ENCODE measurements at places on chromosomes 11 and 22. TPM values are rescaled to one million over a fixed set of nuclear protein-coding genes. Genes with fewer than 3 reads are reported as not detected.

MYOD1 gene
- not detected for total RNA-seq

COX8A gene
- 467 TPM for total RNA-seq

B4GALNT4 gene
- under 0.01 TPM for total RNA-seq

MMP1 gene
- total RNA-seq, result 1,928 TPM

MFRP gene
- total RNA-seq, result not detected

HBB gene
- total RNA-seq, result not detected

PRODH gene
- 0.06 TPM for total RNA-seq

ACTN3 gene
- total RNA-seq, result not detected

JRKL gene
- 13.4 TPM for total RNA-seq

SMTNL1 gene
- not detected for total RNA-seq

SELENOM gene
- 129 TPM for total RNA-seq

RIMBP3B gene
- 0.26 TPM for total RNA-seq

MS4A6E gene
- total RNA-seq, result not detected

ST14 gene
- 0.06 TPM for total RNA-seq

C11orf87 gene
- total RNA-seq, result under 0.01 TPM

LYVE1 gene
- total RNA-seq, result 3.3 TPM

PARVA gene
- 36.1 TPM for total RNA-seq

PRAME gene
- total RNA-seq, result 0.06 TPM

PDE2A gene
- 2.9 TPM for total RNA-seq

TSPO gene
- 284 TPM for total RNA-seq

PIK3C2A gene
- total RNA-seq, result 59.6 TPM

TTLL8 gene
- total RNA-seq, result not detected

CATSPER1 gene
- total RNA-seq, result 0.19 TPM

PAFAH1B2 gene
- total RNA-seq, result 180 TPM

OR4P4 gene
- not detected for total RNA-seq

TCIRG1 gene
- 69.5 TPM for total RNA-seq

ACR gene
- not detected for total RNA-seq

BCO2 gene
- 1.2 TPM for total RNA-seq

FOSL1 gene
- total RNA-seq, result 24.0 TPM

KMT2A gene
- 18.4 TPM for total RNA-seq

WNT11 gene
- total RNA-seq, result 0.26 TPM

MYEOV gene
- 1.2 TPM for total RNA-seq

TMEM126B gene
- total RNA-seq, result 58.7 TPM

FGF19 gene
- total RNA-seq, result not detected

LRRC32 gene
- 126 TPM for total RNA-seq

PRR33 gene
- total RNA-seq, result not detected

RFPL2 gene
- total RNA-seq, result not detected

SEPTIN3 gene
- total RNA-seq, result not detected

CCDC81 gene
- 0.87 TPM for total RNA-seq
